DMS 273 treated with DMSO at 0.1 percent for 48 hours (cell line): ENCODE measurements at places on chromosomes 2 and 18.

GRCh38 chr2:158810731-158811460, 15.8 kb downstream of the DAPL1 start:
- no peak for DNase-seq

- DNase-seq, result no peak
Measured at GRCh38 chr2:15724235-15724634, 132.6 kb downstream of the DDX1 start.

- no peak for DNase-seq
Measured at GRCh38 chr2:69618362-69618761, 25.2 kb downstream of the AAK1 start.

- DNase-seq, result peak; percentile 35
Measured at GRCh38 chr2:27889774-27890145, 427 bp downstream of the RBKS start.

DNA sequence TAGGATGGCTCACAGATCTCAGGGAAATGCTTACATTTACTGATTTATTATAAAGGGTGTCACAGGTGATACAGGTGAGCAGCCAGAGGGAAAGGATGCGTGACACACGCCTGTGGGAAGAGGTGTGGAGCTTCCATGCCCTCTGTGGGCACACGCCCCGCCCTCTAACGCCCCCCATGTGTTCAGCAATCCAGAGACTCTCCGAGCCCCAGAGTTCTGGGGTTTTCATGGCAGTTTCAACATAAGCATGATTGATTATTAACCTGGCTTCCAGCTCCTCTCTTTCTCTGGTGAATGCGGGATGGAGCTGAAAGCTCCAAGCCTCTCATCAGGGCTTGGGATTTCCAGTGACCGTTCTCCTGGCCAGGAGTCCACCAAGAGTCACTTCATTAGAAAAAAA, 34.3 kb upstream of the ODC1 start:
- no peak for DNase-seq
